DMS53 (cell line): ENCODE measurements at places on chromosomes 3 and 15.

DNA sequence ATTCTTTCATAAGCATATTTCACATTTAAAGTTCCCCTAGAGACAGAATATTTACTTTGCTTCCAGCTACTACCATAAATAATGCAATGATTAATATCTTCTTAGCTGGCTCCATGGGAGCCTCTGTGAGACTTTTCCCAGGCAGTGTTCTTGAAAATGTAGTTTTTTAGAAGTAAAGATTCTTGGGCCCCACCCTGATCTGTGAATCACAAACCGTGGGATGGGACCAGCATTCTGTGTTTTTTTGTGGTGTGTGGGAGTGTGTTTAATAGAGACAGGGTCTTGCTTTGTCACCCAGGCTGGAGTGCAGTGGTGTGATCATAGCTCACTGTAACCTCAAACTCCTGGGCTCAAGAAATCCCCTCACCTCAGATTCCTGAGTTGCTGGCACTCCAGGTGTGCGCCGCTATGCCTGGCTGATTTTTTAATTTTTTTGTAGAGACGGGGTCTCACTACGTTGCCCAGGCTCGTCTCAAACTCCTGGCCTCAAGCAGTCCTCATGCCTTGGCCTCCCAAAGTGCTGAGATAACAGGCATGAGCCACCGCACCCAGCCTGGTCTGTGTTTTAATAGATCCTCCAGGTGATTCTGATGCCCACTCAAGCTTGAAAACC is 83.0 kb downstream of the KLHL25 start:
- DNase-seq, result no peak

GRCh38 chr3:129961141-129961541 is 13.4 kb upstream of the TRH start:
- DNase-seq, result no peak

DNA sequence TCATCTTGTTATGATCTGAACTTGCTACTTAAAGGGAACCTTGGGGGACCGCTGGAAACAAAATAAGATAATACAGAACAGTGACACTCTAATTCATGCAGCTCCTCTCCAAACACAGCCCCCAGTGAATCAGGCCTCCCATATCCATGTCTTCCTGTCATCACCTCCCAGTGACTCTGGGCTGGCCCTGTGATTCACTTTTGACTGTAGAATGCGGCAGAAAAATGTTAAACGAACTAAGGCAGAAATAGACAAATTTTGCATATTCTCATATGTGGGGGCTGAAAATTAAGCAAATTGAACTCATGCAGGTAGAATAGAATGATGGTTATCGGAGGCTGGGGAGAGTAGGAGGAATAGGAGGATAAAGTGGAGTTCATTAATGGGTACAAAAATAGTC is 20.2 kb upstream of the GADL1 start:
- no peak for DNase-seq

- no peak for DNase-seq
Measured at GRCh38 chr3:15204005-15204404, 2.0 kb upstream of the CAPN7 start.

- DNase-seq, result peak; percentile 1
Measured at GRCh38 chr15:33045066-33045810, 149.3 kb downstream of the FMN1 start.

- DNase-seq, result no peak
Measured at GRCh38 chr3:101155825-101156224, 162.6 kb upstream of the ABI3BP start.

GRCh38 chr3:53043738-53044137 is 2.1 kb downstream of the SFMBT1 start:
- DNase-seq, result no peak

DNA sequence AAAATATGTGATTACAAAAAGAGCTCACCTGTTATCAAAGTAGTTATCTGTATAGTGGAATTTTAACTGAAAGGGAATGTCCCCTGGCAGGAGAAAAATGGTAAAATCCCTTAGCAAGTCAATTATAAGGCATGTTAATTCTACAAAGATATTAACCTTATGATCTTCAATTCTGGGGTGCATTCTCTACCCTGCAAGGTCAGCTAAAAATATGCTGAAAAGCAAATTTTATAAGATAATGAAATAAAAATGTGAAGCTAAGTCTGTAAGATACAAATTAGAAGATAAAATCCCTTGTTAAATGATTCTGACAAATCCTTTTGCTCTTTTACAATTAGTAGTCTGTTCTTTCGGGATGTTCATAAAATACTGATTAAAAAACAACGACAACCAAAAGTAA is 109.8 kb downstream of the BBX start:
- no peak for DNase-seq

DNA sequence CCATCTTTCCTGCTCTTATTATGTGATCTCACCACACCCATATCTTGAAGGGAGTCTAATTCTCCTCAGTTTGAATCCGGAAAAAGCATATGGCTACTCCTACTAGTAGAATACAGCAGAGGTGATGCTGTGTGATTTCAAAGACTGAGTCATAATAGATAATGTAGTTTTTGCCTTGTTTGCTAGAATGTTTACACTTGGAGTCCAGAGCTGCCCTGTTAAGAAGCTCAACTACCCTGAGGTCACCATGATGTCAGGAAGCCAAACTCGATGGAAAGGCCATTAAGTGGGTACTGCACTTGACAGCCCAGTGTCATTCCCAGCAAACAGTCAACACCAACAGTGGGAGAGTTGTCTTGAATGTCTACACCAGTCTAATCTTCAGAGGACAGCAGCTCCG is 56.9 kb downstream of the CD200R1L start:
- DNase-seq, result peak; percentile 45

GRCh38 chr15:89827829-89828228 is 13.2 kb upstream of the ANPEP start:
- DNase-seq, result no peak

- peak; percentile 67 for DNase-seq
Measured at GRCh38 chr3:49469037-49469935, 781 bp upstream of the DAG1 start.

- DNase-seq, result no peak
Measured at GRCh38 chr15:95105229-95105628, 873.9 kb downstream of the MCTP2 start.

GRCh38 chr15:68279779-68280753 is 2.5 kb downstream of the FEM1B start:
- DNase-seq, result no peak

DNA sequence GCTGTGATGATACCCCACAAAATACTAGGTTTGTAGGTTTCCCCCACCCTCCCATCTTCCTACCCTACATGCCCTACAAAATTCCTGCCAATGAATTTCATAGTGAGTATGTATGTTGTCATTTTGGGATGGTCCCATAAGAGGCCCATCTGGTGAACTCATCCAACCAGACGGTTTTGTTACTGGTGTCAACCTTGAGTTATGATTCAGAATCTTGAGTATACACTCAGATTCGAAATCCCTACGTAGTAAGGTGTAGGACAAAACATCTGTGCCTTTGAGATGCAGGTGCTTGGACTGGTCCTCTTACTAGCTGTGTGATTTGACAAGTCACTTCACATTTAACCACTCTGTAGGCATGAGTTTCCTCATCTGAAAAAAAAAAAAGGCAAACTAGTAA is 3.6 kb downstream of the SIAH2 start:
- no peak for DNase-seq

- no peak for DNase-seq
Measured at GRCh38 chr3:60912142-60912541, 339.1 kb downstream of the FHIT start.

DNA sequence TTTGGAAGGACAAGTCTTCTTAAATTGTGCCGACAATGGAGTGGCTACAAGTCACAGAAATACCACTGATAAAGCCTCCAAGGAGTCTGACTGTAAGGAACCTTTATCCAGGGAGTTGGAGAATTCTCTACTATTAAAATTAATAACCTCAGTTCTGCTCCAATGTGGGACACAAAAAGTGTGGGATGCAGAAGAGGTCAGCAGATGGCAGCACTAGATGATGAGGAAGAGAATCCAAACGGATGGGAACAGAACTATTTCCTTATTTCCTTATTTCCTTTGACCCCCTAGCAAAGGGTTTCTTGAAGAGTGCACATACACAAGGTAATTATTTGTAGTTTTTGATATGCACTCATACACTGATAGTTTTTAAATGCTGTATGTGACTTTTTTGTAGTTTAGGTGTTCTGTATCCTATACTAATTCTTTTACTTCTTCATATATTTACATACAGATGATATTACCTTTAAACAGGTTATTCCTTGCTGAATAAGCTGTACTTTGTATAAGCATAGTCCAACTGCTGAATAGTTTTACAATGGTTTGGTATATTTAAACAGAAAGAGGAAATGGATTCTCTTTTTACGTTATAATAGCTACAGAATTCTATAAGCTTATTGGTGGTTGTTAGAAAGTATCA is 25.6 kb upstream of the NLGN1 start:
- peak; percentile 67 for DNase-seq

DNA sequence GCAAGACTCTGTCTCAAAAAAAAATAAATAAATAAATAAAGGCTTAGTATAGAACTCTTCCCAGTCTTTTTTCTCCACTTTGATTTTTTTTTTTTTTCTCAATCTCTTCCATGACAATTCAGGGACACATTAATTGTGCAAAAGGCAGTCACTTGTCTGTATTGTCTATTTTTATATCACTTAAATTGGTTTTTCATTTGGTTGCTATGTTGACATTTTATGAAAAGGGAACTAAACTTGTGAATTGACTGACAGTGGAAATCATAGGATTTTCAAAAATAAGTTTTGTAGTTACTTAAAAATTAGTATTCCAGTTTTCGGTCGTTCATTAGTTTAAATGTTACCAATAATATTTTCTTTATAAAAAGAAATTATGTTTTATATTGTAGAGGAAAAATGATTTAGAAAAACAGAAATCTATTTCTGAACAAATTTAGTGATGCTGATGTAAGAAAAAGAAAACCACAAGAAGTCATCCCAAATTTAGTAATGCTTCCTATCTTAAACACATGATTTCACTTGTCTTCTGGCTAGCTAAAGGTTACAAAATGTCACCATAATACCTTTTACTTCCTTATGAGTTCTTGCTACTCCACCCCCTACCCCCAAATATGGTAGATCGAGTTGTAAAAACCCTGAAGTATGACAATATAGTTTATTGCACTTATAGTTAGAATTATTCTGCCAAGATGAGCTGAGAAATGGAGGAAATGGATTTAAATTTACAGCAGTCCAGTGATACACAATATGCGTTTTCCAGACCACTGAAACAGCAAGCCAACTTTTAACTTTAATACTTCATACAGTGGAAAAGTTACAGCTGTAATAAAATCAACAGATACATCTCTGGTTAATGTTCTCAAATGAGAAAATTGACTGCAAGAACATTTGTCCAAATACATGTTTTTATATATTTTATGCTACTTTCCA is 37.0 kb downstream of the PPARG start:
- DNase-seq, result no peak

- no peak for DNase-seq
Measured at GRCh38 chr15:33279613-33280205, 31.1 kb upstream of the RYR3 start.

- DNase-seq, result peak; percentile 3
Measured at GRCh38 chr3:166263460-166263859, 426.2 kb upstream of the BCHE start.
